CD8-positive, alpha-beta memory T cell (primary cell): ENCODE measurements at places on chromosomes 5 and 9. TPM values are rescaled to one million over a fixed set of nuclear protein-coding genes. Genes with fewer than 3 reads are reported as not detected.
A peak's percentile ranks its signal among the peaks of the same experiment; 100 is the strongest.

DNA sequence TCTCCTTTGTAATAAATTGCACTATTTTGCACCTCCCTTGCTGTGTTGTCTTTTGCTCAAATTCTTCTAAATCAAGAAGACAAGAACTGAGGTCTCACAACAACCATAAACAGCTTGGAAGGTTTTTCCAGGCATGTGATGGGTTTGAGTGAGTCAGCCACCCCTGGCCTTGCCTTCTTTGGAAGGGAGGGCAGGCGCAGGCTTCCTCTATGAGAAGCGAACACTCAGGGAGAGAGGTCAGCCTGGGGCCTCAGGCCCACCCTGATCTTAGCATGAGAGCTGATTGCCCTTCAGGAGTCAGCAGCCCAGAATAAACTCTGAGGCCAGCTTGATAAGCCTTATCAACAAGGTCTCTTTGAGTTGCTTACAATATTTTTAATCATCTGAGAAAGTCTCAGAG lies 31.6 kb downstream of the S1PR3 start:
- DNase-seq: no peak
- no peak overlapping the region for H3K27ac ChIP-seq
- no peak overlapping the region for H3K4me3 ChIP-seq
- H3K4me1 ChIP-seq: no peaks in the 10 kb centered on the region
- no peaks in the 10 kb centered on the region for H3K27me3 ChIP-seq
- H3K36me3 ChIP-seq: no peaks in the 10 kb centered on the region

DNA sequence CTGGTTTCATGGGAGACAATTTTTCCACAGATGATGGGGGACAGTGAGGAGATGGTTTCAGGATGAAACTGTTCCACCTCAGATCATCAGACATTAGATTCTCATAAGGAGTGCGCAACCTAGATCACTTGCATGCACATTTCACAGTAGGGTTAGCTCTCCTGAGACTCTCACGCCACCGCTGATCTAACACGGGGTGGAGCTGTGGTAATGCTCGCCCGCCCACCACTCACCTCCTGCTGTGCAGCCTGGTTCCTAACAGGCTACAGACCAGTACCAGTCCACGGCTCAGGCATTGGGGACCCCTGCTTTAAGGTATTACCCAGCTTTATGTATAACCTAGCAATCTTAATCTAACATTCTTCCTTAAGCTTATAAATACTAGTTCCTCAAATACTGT lies 35.6 kb downstream of the TTC39B start:
- no peaks in the 10 kb centered on the region for H3K36me3 ChIP-seq
- DNase-seq: no peak
- peaks cover 11% of the 10 kb centered on the region for H3K4me1 ChIP-seq
- no peaks in the 10 kb centered on the region for H3K27me3 ChIP-seq
- no peak overlapping the region for H3K4me3 ChIP-seq

- H3K27ac ChIP-seq: no peak overlapping the region
- no peak for DNase-seq
- no peak overlapping the region for H3K4me3 ChIP-seq
- no peaks in the 10 kb centered on the region for H3K36me3 ChIP-seq
Observed at GRCh38 chr5:93428868-93429267, 152.2 kb downstream of the NR2F1-AS1 start.

IL5 gene
- 83.0 TPM for total RNA-seq

CARTPT gene
- total RNA-seq: not detected

DNA sequence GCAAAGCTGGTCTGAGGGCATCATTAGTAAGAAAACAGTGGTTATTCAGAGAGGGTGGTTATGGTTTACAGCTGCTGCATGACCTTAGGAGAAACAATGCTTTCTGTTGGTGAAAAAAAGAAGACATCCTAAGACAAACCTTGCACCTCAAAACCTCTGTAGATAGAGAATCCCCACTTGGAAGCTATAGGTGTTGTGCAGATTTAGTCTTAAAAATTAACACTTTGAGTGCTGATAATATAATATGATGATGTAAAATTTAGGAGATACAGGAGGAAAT lies 1.4 kb upstream of the PTTG1 start:
- H3K27ac ChIP-seq: peak overlapping the region; percentile 91
- peaks cover 1% of the 10 kb centered on the region for H3K36me3 ChIP-seq
- no peaks in the 10 kb centered on the region for H3K27me3 ChIP-seq
- H3K4me1 ChIP-seq: peaks cover 42% of the 10 kb centered on the region

IFNA2 gene
- total RNA-seq: not detected

DNA sequence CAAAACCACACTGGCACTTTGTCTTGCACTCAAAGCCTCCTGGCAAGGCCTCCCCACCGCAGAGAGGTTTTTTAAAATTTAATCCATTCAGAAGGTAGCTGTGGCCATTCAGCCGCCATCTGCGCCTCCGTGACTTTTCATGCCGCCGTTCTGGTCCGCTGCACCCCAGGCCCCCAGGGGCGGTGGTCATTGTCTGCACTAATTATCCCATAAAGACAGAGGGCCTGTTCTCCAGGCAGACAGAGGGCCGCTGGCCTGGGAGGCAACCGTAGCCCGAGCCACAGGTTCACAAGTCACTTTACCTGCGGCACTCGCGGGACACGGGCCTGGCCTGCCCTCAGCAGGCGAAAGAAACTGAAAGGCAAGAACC lies 49.4 kb downstream of the EXD3 start:
- H3K27me3 ChIP-seq: no peaks in the 10 kb centered on the region
- H3K4me3 ChIP-seq: no peak overlapping the region
- H3K4me1 ChIP-seq: no peaks in the 10 kb centered on the region
- H3K27ac ChIP-seq: no peak overlapping the region
- no peaks in the 10 kb centered on the region for H3K36me3 ChIP-seq
